Activated CD4-positive, alpha-beta memory T cell treated with anti-CD3 and anti-CD28 coated beads, Interleukin-2, amount 10 ng/mL, durations not matched to agents 7 days and 5 days (primary cell): ENCODE measurements at places on chromosomes 4 and X. TPM values are rescaled to one million over a fixed set of nuclear protein-coding genes. Genes with fewer than 3 reads are reported as not detected.

Gene SERTM2
- not detected for total RNA-seq

Gene MAGEB2
- total RNA-seq: not detected

GRCh38 chrX:68428431-68428830 lies 4.9 kb downstream of the OPHN1 start:
- DNase-seq: no peak

Gene TMEM271
- total RNA-seq: not detected

Gene EVC2
- 2.2 TPM for total RNA-seq

DNA sequence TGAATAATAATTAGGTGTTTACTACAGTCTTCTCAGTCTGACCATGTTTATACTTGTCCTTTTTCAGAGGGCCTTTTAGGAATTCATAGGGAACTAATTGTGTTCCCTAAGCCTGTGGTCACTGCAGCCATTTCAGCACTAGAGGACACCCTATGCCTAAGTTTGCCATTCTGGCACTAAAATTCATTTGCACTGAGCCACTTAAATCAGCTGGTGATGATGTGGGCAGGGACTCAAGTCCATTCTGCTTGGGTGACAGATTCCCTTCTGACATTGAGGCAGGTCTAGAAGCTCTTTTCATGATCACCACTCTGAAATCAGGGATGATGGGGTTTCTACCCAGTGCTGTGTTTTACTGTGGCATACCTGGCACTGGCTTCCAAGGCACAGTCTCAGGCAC lies 1178.9 kb upstream of the DIAPH2 start:
- DNase-seq: no peak

GRCh38 chr4:114734594-114734993 lies 136.0 kb downstream of the UGT8 start:
- DNase-seq: no peak

GRCh38 chrX:75226280-75226679 lies 47.6 kb upstream of the UPRT start:
- no peak for DNase-seq

DNA sequence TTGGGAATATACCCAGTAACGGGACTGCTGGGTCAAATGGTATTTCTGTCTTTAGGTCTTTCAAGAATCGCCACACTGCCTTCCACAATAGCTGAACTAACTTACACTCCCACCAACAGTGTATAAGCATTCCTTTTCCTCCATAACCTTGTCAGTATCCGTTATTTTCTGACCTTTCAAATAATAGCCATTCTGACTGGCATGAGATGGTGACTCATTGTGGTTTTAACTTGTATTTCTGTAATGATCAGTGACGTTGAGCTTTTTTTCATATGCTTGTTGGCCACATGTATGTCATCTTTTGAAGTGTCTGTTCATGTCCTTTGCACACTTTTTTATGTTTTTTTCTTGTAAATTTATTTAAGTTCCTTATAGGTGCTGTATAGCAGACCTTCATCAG lies 81.2 kb downstream of the ADAM29 start:
- DNase-seq: no peak

Gene SUPT20HL2
- total RNA-seq: not detected

Gene NUDT11
- total RNA-seq: 0.60 TPM

DNA sequence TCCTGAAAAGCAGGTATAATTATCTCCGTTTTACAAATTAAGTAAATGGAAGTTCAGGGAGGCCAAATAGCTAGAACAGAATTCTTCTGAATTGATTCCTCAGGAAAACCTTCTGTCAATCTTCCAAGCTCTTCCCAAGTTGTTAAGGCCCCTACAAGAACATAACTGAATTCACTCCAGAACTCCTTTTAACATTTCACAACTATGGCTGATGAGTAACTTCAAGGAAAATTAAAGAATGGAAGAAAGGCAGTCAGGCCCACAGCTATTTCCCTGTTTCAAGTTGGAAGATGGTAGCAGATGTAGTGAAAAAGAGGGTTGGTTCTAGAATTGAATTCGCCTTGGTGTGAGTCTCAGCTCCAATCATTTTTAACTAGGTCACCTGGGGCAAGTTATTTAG lies 15.9 kb downstream of the SETD7 start:
- DNase-seq: no peak

GRCh38 chrX:19513383-19513782 lies 1.9 kb downstream of the MAP3K15 start:
- no peak for DNase-seq

GRCh38 chr4:23040539-23040938 lies 347.8 kb downstream of the GBA3 start:
- DNase-seq: no peak

DNA sequence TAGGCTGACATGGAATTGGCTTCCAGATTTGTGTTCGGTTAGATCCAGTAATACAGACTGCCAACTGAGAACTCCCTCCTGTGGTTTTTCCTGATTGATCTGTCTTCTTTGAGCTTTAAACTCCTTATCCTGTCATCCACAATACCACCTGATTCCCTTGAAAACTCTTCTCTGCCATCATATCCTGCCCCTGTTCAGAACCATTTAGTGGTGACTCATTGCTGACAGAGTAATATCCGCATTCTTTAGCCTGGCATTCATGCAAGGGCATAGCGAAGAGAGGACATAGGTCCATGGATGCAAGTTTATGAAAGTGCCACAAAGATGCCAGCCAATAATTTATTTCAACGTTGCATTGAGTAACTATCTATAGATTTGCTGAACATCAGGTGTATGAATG lies 76.6 kb downstream of the ITIH6 start:
- DNase-seq: no peak

GRCh38 chrX:7480721-7481120 lies 332.8 kb upstream of the PUDP start:
- no peak for DNase-seq

DNA sequence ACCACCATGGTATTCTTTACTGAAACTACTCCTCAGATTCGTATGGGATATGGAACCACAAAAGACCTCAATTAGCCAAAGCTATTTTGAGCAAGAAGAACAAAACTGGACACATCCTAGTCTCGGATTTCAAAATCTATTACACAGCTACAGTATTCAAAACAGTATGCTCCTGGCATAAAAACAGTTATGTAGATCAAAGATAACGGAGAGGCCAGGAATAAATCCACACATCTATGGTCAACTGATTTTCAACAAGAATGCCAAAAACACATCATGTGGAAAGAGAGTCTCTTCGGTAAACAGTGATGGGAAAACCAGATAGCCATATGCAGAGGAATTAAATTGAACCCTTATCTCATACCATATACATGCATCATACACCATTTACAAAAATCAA lies 155.3 kb downstream of the SPCS3 start:
- no peak for DNase-seq

Gene OTC
- total RNA-seq: not detected

Gene CPZ
- 0.75 TPM for total RNA-seq

Gene UGT2B28
- not detected for total RNA-seq

Gene UGT2B10
- total RNA-seq: not detected

DNA sequence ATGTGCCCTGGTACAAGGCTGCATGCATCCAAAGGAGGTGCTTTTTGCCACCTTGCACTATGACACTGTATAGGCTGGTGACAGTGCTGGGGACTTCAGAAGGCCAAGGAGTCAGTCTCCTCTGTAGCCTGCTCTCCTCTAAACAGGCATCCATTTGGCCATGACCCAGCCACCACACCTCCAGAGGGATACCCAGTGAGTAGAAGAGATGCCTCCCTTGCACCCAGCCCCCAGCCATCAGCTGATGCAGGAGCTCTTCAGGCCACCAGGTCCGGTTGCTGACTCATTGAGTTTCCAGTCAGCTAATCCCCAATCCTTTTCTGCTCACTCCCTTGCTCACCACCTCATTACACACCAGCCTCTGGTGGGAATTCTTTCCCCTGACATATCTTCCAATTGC lies 99.8 kb downstream of the PJA1 start:
- no peak for DNase-seq

Gene HTN3
- total RNA-seq: not detected

DNA sequence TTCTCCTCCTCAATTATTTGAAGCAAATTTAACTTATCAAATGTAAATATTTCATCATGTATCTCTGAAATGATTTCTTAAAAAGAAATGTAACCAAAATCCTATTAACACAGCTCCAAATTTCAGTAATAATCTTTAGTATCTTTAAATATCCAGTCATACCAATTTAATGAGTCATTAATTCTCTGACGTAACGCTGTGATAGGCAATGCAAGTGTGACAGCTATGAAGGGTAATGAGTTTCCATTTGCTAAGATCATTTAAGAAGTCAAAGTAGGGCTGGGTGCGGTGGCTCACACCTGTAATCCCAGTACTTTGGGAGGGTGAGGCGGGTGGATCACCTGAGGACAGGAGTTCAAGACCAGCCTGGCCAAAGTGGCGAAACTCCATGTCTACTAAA lies 15.6 kb downstream of the RPS3A start:
- DNase-seq: no peak

GRCh38 chr4:53587135-53587534 lies 4.2 kb downstream of the LNX1 start:
- DNase-seq: no peak

GRCh38 chrX:119206203-119206602 lies 29.9 kb upstream of the PGRMC1 start:
- DNase-seq: no peak

Gene ARSJ
- not detected for total RNA-seq

DNA sequence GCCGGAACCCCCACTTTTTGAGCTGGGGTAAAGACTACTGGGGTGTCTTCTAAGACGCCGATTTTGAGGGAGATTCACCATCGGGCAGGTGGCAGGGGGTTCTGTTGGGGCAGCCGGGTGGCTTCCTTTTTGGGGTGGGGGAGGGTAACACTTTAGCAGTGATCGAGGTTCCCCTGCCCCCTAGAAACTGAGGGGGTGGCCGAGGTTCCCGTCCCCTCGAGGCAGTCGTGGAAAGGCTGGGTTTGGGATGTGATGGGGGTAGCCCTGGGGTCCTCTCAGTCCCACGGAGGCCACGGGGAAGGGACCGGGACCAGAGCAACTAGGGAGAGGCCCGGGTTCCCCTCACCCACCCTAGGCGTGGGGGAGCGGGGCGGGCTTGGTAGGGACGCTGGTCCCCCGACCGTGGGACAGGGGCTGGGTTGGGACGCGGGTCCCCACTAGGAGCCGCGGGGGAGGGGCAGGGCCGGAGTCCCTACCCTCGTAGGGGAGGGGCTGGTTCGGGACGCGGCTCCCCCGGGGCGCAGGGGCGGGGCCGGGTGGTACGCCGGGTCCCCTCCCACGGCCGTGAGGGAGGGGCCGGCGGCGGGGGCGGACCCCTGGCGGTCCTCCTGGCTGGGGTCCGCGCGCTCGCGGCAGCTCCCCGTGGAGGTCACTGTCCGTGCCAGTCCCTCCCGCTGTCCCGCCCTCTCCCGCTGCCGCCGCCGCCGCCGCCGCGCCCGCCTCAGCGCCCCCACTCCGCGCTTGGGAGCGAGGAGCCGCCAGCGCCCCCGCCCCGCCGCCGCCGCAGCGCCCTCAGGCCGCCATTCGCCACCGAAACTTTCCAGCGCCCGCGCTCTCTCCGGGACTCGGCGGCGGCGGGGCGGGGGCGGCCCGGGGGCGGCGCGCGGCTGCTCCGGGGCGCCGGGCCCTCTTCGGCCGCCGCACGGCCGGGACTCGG lies at the start of gene TBL1X:
TBL1X (plus strand) TSS at position 624 of the 937 bp plus-strand sequence. CDS start 188,529 bp downstream, outside the sequence.
- peak; percentile 64 for DNase-seq

- no peak for DNase-seq
Observed at GRCh38 chr4:80407246-80407645, 71.7 kb downstream of the CFAP299 start.

- no peak for DNase-seq
Observed at GRCh38 chr4:2357821-2358745, 60.4 kb downstream of the ZFYVE28 start.

DNA sequence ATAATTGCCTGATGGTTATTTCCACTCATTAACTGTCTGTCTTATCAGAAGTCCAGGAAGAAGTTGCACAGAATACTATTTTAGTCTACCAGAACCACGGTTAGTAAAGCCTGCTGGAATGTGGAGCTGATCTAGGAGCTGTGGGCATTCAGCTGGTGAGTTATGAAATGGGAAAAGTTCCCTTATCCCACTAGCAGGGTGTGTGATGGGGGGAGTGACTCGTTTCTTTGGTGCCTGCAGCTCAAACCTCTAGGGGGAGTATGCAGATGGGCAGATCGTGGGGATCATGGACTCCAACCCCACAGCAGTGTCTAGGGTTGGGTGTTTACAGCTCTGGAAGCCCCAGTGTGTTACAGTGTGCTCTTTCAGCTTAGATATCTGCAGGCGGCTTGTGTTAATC lies 305.7 kb upstream of the BOD1L1 start:
- no peak for DNase-seq

Gene FHDC1
- total RNA-seq: 0.05 TPM

GRCh38 chr4:183637461-183637860 lies 21.5 kb downstream of the RWDD4 start:
- no peak for DNase-seq

GRCh38 chrX:107482046-107482445 lies 32.6 kb downstream of the FRMPD3 start:
- DNase-seq: no peak

- no peak for DNase-seq
Observed at GRCh38 chr4:176549161-176549865, 229.5 kb downstream of the SPCS3 start.

DNA sequence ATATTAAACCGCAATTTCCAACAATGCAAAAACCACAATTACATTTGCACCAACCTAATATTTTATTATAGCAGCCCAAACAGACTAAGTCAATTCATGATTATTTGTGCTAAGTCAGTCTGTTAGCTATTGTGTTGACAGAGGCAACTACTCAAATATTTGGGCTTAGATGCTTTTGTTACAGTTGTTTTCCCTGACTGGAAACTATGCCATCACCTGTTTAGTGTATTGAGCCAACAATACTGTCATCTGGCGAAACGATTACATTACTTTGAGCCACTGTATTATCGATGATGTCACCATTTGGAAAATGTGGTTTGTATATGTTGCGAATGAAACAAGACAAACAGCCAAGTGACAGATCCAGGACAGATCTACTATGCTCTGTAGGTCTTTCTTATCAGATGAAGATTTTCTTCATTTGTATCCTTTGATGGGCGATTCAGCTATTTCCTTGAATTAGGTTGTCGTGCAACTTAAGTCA lies 38.7 kb upstream of the INTS6L start:
- DNase-seq: no peak

Gene GAGE2A
- not detected for total RNA-seq

Gene NOX1
- not detected for total RNA-seq

DNA sequence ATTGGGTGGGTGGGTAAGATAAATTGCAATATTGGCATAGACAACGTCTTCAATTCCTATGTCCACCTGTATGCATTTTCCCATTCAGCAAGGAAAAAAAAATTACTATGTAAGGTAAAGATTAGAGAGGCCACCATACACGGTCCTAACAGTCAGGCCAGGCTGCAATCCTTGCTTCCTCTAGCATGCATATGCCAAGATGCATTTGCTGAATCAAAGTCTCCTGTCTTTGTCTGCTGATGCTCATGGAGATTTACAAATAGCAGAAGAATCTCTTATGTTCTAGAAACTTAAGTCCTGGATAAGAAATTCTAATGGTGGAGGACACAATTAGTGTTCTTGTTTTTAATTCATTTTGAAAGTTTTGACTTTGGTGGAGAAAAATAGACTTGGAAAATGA lies 206.8 kb downstream of the PDGFC start:
- DNase-seq: no peak

- no peak for DNase-seq
Observed at GRCh38 chr4:20752641-20753040, 52.4 kb downstream of the PACRGL start.

Gene S100P
- total RNA-seq: 176 TPM
